Neural crest cell (in vitro differentiated cells): ENCODE measurements at places on chromosomes 11 and 22. TPM values are rescaled to one million over a fixed set of nuclear protein-coding genes. Genes with fewer than 3 reads are reported as not detected.

DNA sequence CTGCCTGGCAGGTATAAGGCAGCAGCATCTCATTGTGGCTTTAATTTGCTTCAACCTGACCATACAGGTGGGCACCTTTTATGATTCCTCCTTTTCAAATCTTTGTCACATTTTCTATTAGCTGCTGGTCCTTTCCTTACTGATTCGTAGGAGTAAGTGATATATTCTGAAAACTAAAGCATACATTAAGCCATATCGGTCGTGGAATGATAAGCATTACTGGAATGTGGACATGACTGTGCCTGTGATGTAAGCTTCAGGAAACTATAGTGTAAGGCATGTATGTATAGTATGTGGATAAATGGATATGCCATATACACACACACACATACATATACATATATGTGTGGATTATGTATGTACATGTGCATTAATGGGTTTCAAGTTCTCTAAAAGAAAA, 20.8 kb downstream of the YPEL1 start:
- DNase-seq = no peak

- DNase-seq = no peak
Measured at GRCh38 chr11:6855971-6856541, 6.8 kb upstream of the OR10A2 start.

DNA sequence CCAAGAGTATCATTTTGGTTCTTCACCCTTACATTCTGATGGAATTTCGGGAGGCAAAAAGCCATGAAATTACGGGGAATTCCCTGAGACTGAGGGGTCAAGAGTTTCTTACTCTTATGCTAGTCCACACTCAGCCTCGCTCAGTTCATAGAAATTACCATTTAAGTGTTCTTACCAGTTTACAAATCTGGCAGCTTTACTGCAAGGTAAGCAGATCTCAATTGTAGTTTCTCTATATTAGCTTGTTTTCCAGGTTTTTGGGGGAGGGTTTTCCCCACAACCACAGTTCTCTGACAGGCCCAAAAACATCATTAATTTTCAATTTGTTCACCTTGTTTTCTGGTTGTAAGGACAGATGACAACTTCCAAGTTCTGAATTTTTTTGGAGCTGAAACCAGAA, 1028.4 kb downstream of the FAM181B start:
- no peak for DNase-seq

DNA sequence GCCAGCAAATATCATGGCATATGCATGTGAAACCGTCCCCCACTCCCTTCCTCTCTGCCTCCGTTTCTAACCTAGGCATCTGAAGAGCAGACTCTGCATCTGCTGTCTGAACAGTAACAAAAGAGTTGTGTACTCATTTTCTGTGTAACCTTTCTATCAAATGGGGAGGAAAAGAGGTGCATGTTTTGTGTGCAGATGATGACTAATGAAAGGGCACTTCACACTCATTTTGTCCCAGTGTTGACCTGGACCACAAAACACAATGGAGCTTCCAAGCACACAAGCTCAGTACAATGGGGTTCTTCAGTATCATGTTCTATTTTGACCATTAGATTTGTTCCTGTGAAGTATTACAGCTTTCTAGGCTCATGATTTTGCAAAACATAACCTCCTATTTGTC, 13.0 kb downstream of the JHY start:
- DNase-seq = no peak

GRCh38 chr11:128288368-128288767, 299.0 kb downstream of the ETS1 start:
- DNase-seq = no peak

DNA sequence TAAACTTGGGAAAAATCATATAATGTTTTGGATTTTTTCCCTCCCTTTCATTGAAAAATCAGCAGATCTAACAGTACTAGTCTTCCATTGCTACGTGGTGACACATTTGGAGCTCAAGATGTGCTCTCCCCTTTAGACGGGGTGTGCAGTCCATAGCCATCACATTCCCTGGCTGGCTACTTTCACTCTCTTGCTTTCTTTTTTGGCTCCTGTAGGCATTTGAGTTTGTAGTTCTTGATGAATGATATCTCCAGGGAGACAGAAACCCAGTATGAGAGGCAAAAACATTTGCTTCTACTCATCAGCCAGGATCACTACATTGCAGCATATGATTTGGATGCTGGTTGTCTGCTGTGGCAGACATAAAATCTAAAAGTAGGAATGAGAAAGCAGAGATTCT, 12.1 kb downstream of the CCDC81 start:
- no peak for DNase-seq

DNA sequence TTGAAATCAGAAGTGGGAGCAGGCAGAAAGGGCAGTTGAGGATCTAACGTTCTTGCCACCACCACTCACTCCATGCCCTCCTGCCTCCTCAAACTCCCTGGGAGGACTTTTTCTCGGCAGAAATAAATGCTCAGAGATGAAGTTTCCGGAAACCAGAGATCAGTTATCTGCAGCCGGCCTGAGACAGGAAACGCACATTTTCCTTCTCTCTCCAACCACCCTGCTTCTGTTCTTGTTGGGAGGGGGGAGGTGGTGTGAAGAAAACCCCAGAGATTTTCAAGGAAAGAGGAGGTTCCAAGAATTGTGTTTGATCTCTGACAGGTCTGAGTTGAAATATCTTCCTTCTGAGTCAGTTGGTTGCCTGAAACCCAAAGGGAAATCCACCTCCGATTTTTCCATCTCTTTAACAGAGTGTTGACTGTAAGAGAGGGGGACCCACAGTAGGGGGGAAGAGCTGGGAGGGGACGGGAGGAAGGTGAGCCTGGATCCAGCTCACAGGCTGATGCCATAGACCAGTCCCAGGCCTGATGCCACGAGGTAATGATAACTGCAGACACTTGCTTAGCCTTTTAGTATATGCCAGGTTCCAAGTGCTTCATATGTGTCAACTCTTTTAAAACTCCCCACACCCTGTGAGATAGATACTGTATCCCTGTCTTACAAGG, 100.8 kb downstream of the TRAF6 start:
- DNase-seq = no peak

- DNase-seq = no peak
Measured at GRCh38 chr11:134527382-134528243, 115.6 kb upstream of the B3GAT1 start.

- no peak for DNase-seq
Measured at GRCh38 chr22:25566898-25567235, 2.4 kb downstream of the GRK3 start.

DNA sequence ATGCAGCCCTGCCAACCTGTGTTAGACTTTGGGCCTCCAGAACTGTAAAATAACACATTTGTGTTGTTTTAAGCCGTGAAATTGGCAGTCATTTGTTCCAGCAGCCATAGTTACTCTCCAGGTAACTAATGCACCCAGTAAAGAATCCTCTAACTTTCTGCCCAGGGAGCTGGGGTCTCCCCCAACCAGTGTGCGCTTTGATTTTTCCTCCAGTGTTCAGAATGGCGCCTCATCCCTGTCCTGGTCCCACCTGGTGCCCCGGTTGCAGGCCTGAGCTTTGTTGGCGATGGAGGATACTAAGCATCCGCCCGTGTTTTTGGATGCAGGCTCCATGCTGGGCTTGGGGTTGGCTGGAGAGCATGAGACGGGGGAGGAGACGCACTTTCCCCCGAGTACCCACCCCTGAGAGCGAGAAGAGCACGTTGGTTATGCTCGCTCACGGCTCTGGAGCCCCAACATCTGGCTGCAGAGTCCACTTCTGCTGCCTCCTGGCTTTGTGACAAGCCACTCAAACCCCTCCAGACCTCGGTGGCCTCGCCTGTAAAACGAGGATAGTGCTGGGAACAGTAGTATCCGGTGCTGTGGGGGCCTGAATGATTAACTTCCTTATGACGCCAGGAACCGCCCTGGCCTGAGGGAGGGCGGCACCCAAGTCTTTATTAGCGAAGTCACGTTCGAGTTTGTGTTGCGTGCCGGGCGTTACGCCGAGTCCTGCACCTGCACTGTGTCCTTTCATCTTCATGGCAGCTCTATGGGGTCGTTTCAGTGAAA, 25.8 kb downstream of the MRGPRD start:
- DNase-seq = no peak

GRCh38 chr11:3709977-3710376, 38.8 kb upstream of the CHRNA10 start:
- DNase-seq = no peak

- no peak for DNase-seq
Measured at GRCh38 chr22:36811094-36811800, 5.6 kb downstream of the PVALB start.

- DNase-seq = no peak
Measured at GRCh38 chr22:30806391-30806861, 111.8 kb downstream of the OSBP2 start.

TEAD1 gene
- total RNA-seq = 84.1 and 87.3 TPM in 2 replicates

SLC22A25 gene
- total RNA-seq = not detected in 2 replicates

GANAB gene
- total RNA-seq = 346 and 366 TPM in 2 replicates
